ENCODE measurements at places on chromosomes 13 and 19.
A peak's percentile ranks its signal among the peaks of the same experiment; 100 is the strongest.

- no peak for DNase-seq
These were observed 9.9 kb upstream of the RCBTB2 start for GRCh38 chr13:48542581-48543341.

- no peak for DNase-seq
These were observed 1347.3 kb downstream of the PCDH9 start for GRCh38 chr13:65882810-65883209.

DNA sequence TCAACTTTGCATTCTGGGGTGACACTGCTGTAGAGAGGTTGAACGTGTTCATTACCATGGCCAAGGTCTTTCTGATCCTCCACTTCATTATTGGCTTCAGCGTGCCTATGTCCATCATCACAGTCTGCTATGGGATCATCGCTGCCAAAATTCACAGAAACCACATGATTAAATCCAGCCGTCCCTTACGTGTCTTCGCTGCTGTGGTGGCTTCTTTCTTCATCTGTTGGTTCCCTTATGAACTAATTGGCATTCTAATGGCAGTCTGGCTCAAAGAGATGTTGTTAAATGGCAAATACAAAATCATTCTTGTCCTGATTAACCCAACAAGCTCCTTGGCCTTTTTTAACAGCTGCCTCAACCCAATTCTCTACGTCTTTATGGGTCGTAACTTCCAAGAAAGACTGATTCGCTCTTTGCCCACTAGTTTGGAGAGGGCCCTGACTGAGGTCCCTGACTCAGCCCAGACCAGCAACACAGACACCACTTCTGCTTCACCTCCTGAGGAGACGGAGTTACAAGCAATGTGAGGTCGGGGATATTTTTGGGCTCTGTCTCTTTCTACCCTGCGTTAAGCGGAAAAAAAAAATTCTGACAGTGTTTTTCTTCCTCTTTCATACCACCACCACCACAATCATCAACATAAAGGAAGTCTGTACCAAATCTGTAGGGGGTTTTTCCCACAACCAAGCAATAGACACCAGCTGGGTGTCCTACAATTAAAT is 29.5 kb downstream of the FPR3 start:
- no peak for DNase-seq

DNA sequence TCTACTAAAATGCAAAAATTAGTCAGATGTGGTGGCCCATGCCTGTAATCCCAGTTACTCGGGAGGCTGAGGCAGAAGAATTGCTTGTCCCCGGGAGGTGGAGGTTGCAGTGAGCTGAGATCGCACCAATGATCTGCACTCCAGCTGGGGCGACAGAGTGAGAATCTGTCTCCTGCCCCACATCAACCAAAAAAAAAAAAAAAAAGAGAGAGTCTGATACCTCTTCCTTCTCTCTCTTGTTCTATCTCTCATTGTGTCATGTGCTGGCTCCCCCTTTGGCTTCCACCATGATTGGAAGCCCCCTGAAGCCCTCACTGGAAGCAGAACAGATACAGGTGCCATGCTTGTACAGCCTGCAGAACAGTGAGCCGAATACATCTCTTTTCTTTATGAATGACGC is 20.4 kb downstream of the CLEC11A start:
- DNase-seq, result no peak

DNA sequence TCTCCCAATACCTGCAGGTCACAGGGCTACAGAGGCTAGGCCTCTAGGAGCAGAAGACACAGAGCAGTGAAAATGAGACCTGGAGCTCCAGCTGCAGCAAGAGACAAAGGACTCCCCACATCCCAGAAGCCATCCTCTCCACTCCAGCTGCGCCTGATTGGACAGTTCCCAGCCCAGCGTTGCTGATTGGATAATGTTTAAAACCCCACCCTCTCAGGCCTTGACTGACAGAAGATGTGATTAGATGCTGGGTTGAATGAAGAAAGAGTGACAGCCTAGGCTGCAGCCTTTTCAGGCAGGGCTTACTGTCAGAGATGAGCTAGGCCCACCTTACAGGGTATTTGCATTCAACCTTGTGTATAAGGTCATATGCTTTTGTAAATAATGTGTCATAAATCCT is 59.4 kb downstream of the ZNF708 start:
- DNase-seq, result no peak

DNA sequence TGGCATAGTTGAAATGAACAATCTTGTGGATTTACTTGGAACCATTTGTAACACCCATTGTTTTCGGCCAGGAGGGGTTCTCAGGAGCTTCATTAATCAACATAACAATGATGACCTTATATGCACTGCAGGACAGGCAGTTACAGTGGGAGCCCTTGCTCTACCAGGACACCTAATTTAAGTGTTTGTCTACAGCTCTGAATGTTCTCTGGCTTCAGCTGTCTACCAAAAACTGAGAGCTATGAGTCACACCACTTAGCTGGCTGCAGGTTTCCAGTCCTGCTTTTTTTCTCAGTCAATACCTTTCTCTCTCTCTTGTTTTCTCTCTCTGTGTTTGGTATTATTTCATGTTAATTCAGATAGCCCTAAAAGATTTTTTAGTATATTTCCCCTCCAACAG is 105.4 kb upstream of the MBNL2 start:
- no peak for DNase-seq

- no peak for DNase-seq
These were observed 37.3 kb downstream of the ZAR1L start for GRCh38 chr13:32277839-32278238.

GRCh38 chr13:98996046-98996445 is 18.2 kb upstream of the DOCK9 start:
- no peak for DNase-seq

- peak; percentile 91 for DNase-seq
These were observed 1.5 kb upstream of the CEACAM5 start for GRCh38 chr19:41706741-41707501.

All from HuH-7 (cell line).